ENCODE measurements at places on chromosomes 7 and 10.

GRCh38 chr10:77117501-77117900 is 520.1 kb downstream of the KCNMA1 start:
- no peak for DNase-seq

GRCh38 chr7:105876964-105877601 is 684 bp upstream of the ATXN7L1 start:
- no peak for DNase-seq

- peak; percentile 86 for DNase-seq
These were observed 272.3 kb downstream of the TRIL start for GRCh38 chr7:28685644-28686417.

GRCh38 chr10:22489975-22490374 is 144.7 kb downstream of the SPAG6 start:
- no peak for DNase-seq

GRCh38 chr7:43034535-43035002 is 77.9 kb upstream of the HECW1 start:
- no peak for DNase-seq
